ENCODE measurements at places on chromosomes 3 and 15. TPM values are rescaled to one million over a fixed set of nuclear protein-coding genes. Genes with fewer than 3 reads are reported as not detected.

The ZBTB20 gene
- 12.4 TPM for total RNA-seq

The CDHR4 gene
- not detected for total RNA-seq

The CCR3 gene
- not detected for total RNA-seq

The GOLGA6L10 gene
- 0.73 TPM for total RNA-seq

The HDC gene
- not detected for total RNA-seq

The PFKFB4 gene
- 9.6 TPM for total RNA-seq

DNA sequence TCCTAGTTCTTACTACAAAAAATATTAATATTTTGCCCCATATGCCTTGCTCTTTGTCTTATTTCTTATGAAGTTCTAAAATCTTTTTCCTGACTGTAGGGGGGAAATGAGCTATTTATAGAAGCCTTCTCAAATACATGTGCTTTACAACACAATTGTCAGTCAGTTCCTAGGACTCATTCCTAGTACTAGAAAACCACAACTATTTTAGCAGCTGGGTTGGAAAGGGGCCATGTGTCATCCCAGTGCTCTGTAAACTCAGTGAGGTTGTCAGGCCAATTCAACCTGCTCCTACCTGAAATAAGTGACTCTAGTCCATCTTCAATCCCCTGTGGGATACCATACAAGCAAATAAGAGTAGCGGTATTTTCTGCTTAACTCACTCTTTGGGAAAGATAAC is 153.8 kb downstream of the ULK4 start:
- peak; percentile 58 for DNase-seq

GRCh38 chr3:13833506-13834257 is 46.2 kb downstream of the WNT7A start:
- DNase-seq: no peak

GRCh38 chr15:82849556-82850512 is 40.4 kb downstream of the WHAMM start:
- peak; percentile 87 for DNase-seq

DNA sequence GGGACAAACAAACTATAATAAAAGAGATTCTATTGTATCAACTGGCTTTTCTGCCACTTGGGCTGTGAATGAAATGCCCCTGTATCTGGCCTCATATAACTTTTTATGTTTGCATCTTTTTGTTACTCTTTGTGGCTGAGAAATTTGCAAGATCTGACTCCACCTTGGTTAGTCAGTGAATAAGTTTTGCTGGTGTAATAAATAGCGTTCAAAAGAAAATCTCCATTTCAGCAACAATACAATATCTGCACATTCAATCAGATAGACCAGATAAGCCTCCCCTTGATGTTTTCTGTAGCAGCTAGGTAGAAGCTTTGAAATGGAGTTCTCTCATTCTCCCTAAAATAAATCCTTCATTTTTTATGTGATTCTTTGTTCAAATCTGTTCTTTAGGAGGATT is 12.0 kb downstream of the TRAT1 start:
- no peak for DNase-seq

GRCh38 chr3:105821433-105821832 is 47.4 kb downstream of the CBLB start:
- no peak for DNase-seq

DNA sequence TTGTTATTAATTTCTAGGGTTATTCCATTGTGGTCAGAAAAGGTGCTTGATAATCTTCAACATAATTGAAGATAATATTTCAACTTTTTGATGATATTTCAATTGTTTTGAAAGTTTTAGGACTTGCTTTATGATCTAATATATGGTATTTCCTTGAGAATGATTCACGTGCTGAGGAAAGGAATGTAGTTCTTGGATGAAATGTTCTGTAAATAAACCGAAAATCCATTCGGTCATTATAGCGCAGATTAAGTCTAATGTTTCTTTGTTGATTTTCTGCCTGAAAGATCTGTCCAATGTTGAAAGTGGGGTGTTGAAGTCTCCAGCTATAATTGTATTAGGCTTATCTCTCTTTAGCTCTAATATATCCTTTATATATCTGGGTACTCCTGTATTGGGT is 617.5 kb upstream of the NECTIN3 start:
- no peak for DNase-seq

DNA sequence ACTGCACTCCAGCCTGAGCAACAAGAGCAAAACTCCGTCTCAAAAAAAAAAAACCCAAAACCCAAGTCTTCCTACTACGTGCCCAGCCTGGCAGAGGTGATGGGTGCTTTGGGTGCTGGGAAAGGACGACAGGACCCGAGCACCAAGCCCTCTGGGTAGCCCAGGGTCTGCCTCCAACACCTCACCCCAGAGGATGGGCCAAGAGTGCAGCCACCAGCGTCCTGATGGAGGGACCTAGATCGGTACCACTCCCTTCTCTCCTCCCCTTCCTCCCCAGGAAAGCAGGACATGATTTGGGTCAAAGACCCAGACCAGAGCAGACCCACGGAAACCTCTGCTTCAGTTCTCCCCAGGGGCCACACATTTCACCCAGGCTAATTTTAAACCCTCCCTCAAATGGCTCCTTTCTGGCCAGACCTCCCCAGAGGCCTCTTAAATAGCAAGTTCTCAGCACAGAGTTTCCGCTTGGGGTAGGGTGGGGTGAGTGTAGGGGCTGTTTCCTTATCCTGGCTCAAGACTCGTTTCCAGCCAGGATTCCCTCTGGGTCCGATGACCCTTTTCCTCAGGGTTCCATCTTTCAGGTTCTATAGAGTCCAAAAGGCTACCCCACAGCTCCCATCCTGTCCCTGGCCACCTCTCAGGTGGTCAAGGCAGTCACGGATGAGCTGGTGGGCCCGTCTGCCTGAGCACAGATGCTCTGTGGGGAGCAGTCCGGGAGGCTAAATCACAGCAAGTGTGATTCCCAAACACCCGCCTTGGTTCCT is 20.5 kb downstream of the RBPMS2 start:
- DNase-seq: no peak

DNA sequence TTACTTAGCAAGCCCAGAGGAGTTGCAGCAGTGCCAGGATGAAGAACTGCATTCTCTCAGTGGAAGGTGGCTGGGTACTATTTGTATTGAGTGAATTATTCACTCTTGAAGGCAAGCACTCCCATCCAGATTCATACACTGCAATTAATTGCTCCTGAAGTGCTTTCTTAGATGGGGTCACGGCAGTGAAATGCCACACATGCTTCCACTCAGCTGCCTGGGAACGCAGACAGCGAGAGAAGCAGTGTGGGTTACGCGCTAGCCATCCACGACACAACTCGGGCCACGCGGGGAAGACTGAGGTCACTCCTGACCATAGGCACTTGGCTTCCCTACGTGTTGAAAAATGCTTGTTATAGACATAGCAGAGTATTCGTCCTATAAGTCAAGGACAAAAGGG is 30.8 kb upstream of the LMCD1 start:
- DNase-seq: no peak

- DNase-seq: no peak
Observed at GRCh38 chr3:37730825-37731224, 130.9 kb upstream of the CTDSPL start.

- no peak for DNase-seq
Observed at GRCh38 chr3:109325109-109325508, 8.8 kb upstream of the DPPA2 start.

DNA sequence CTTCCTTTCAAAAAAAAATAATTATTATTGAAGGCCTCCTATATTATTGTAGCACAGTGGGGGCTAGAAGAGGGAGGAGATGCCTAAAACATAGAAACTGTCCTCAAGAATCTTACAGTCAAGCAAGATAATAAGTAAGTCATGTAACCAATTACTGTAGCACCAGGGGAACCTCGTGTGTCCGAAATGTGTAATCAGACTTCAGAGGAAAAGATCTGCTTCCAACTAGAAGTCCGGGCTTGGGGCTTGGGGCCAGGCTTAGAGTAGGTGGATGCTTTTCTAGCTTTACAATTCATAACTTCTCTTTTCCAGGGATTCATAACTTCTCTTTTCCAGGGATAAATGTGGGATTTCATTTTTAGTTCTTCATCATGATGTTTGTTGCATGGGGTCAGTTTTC is 29.2 kb downstream of the MEIS2 start:
- DNase-seq: no peak

DNA sequence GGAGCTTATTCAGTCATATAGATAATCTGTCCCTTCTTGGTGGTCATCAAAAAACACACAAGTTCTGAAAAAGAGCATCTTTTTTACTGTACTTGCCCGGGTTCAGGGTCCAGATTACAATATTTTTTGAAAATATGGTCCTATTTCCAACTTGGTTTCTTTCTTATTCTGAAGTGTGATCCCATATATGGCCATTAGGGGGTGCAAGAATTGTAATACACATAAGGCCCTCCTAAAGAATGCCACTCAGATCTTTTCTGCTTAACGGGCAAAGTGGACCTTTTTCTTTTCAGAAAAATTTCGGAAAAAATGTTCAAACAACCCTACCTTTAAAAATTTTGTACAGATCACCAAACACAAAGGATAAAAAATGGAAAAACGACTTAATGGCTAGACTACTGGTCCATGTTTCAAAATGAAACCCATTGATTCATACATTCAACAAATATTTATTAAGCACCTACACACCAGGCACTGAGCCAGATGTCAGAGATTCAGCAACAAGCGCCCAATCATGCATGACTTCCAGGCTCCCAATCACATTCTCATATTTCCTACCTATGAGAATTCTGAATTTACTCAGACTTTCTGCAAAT is 102.0 kb upstream of the MYRIP start:
- DNase-seq: peak; percentile 43

- peak; percentile 82 for DNase-seq
Observed at GRCh38 chr3:23455084-23455483, 252.0 kb downstream of the UBE2E2 start.

DNA sequence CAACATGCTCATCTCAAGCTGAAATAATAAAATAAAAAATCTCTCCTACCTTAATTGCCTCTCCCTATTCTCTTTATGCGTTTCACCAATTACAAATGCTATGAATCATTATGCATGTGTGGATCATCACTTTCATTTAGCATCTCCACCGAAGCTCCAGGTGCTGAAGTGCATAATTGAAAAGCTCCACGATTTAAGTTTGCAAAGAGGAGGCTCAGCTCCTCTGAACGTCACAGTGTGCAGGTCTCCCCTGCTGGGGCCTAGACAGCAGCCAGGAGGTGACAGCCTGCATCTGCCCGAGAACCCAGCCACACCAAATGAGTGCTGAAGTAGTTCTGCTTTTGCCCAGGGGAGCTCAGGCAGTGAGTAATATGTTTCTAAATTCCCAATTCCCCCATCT is 60.5 kb upstream of the GLCE start:
- no peak for DNase-seq

GRCh38 chr3:33954956-33955355 is 156.5 kb downstream of the PDCD6IP start:
- DNase-seq: no peak

Measured in HFFc6 (cell line).